Nephron progenitor cell (in vitro differentiated cells): ENCODE measurements at places on chromosomes 13 and 19.

- no peak for DNase-seq
Measured at GRCh38 chr13:36543671-36544070, 111.4 kb downstream of the CCNA1 start.

DNA sequence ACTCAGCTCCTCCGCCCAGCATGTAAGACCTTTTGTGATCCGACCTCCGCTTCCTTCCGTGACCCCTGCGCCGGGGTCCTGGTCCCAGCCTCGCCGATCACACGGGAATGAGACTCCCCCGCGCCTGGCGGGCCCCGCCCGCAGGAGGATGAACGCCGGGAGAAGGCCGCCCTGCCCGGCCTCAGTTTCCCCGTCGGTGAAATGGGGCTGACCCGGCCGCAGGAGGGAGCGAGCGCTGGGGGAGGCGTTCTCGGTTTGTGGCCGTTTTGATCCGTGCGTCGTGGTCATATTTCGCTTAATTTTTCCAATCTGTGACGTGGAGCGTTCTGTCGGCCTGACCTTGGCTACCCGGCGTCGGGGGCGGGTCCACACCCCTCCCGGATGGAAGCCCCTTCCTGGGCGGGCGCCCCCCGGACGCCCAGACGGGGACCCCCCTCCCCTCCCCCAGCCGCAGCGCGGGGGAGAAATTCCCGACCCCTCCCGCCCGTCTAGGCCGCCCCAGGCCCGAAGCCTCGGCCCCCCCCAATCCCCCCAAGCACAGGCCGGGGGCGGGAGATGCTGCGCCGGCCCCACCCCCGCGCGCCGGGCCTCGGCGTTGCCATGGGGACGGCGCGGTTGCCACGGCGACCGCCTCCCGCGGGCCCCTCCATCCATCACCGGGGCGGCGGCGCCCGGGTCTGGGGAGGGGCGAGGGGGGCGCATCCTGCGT is 11.1 kb downstream of the PALM start:
- DNase-seq: peak; percentile 71

- DNase-seq: no peak
Measured at GRCh38 chr13:83065108-83065507, 817.2 kb downstream of the SLITRK1 start.

DNA sequence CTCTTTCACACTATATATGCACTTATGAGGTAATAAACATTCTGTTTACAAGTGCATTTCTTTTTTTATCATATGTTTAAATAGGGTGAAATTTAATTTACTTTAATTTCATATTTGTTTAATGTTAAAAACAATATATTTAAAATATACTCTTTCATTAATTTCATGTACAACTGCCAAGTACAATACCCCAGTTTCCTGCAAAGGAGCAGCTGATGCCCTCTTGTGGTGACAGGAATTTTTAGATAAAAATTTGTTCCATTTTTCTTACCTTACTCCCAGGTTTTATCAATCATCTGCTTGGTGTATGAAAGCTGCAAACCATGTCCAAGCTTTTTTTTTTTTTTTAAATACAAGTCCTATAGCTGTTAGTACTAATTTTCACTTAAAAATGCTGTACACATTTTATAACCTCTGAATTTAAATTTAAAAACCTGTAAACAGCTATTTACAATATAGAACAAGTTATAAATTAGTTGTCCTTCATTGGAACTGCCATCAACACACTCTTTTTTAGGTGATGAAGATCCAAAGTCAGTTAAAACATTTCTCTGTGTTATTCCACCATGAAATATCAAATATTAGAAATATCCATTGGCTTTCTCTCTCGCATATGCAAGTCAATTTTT is 4.9 kb downstream of the PCDH20 start:
- DNase-seq: no peak

DNA sequence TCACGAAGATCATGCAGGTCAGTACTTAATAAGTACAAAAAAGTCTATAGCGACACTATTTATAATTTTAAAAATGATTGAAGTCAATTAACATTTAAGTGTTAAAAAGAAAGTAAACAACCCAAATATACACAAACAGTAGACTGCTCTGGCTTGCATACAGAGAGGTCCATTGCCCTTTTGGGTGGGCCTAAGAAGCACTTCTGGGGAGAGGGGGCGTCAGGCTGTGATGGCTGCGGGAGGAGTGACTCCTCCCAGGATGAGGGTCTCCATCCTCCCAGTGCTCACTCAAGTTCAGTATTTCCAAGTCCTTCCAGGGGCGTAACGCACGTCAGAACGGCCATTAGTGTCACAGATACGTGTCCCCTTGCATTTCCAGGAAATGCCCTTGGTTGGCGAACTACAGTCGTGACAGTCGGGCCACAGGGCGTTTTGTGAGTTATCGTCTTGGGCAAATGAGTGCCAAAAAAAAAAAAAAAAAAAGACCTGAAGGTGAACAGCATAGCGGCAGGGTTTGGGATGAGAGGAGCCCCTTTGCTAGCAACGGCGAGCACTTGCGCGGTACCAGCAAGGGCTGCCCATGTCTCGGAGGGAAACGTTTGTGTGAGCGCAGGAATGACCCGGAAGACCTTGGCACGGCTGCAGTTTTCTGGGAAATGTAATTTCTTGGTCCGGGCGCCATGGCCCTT is at the start of gene SCGB2B2:
SCGB2B2 (minus strand) TSS at position 463 of the 689 bp plus-strand sequence. CDS start 82,596 bp downstream, outside the sequence.
- DNase-seq: no peak

DNA sequence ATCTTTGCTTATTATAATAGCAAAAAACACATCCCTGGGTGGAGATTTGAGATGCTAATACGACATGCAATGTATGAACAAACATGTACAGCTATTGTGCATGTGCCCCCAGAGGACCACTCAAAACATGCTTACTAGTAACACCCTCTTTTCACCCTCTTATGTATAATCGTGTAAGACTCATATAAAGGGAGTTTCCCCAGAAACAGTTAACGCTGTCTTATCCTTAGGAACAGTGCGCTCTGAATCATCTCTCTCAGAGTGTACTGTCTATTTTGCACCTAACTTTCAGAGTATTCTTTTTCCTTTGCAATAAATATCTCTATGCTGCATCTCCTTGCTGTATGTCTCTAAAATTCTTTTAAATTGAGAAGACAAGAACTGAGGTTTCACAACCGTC is 2604.0 kb downstream of the PCDH9 start:
- no peak for DNase-seq

DNA sequence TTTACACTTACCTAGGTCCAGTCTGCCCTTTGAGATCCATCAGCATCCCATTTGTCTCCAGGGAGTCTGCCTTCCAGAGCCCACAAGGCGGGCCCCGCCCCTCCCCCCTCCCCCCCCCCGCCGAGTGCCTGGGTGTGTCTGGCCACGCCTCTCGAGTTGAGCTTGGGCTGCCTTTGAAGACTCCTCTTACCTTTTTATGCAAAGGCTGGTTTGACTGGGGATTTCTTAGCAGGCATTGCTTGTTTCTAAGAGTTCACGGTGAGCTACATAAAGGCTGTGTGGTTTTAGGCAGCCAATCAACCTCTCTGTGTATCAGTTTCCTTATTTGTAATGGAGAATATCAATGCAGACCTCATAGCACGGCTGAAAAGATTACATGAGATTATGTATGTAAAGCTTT is 11.3 kb downstream of the GPR12 start:
- no peak for DNase-seq

DNA sequence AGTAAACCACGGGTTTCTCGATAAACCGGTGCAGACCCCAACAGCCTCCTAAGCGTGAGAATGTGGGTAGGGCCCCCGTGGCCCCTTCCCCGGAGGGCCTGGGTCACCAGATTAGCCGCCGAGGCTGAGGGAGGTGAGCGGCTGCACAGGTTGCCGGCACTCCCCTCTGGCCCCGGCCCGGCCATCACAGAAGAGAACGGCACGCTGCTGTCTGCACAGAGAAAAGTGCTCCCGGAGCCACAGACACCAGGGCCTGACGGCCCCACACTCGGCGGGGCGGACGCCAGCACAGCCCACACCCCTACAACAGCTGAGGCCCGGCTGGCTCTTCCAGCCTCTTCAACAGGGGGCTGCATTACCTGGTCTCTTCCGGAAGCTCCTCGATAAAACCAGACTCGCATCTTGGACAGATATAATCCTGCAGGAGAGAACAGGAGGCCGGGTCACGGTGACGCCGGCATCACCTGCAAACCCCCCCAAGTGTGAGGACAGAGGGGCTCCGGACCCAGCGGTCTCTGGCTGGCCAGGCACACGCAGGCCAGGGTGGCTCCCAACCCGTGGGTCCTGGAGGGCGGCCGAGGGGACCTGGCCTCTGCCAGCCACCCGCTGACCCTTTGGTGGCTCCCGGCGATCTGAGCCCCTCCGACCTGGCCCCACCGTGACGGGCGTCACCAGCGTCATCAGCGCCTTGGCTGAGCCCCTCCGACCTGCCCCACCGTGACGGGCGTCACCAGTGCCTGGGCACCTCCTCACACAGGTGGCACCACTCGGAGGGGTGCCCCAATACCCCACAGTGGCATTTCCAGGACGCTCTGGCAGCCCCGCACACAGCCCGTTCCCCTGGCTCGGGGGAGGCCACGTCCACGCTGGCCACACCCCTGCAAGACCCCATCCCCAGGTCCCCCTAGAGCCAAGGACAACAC is 10.3 kb downstream of the RNF126 start:
- no peak for DNase-seq

DNA sequence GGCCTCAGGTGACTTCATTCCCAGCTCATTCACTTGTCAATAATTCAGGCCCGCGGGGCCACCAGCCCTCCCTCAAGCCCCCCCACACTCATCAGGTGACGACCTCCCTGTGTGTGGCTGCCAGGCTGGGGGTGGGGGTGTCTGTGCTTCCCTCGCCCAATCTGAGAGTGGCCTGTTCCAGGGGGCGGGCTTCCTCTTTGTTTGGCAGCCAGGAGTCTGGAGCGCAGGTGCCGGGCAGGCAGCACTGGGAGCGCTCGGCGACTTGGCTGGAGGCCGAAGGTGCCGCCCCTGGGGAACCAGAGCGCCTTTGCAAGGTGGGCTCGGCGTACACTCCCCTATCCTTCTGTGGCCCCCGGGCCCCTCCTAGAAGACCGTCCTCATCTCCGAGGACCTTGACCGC is 5.4 kb upstream of the ZNF98 start:
- no peak for DNase-seq

DNA sequence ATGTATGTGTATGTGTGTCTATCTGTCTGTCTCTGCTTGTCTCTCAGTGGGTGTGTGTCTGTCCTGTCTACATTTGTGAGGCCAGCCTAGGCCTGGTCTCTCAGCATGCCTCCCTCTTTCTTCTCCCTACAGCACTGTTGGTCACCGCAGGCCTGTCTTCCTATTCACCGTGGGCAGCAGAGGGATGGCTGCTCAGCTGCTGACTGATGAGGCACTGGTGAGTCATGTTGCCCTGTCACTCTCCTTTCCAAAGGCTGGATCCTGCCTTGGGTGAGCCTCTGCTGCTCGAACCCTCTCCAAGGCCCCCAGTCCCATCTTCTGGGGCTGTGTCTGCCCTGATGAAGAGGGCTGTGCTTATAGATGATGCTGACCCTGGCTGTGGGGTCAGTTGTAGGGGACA is 6.3 kb downstream of the ZNF71 start:
- DNase-seq: no peak

DNA sequence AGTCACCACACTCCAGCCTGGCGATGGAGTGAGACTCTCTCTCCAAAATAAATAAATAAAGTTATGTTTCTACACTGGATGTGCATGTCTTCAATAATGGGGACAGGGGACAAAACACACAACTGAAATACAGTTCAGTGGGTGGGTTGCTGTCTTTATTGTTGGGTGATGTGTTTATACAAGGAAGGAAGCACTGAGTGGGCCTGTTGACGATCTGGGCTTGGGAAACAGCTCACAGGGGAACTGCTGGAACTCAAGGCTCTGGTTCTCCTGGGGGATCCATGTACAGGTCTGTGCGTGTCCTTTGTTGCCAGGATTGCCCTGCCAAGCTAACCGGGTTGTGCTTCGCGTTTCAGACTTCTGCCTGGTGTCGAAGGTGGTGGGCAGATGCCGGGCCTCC is 18.9 kb downstream of the SPINT2 start:
- no peak for DNase-seq

DNA sequence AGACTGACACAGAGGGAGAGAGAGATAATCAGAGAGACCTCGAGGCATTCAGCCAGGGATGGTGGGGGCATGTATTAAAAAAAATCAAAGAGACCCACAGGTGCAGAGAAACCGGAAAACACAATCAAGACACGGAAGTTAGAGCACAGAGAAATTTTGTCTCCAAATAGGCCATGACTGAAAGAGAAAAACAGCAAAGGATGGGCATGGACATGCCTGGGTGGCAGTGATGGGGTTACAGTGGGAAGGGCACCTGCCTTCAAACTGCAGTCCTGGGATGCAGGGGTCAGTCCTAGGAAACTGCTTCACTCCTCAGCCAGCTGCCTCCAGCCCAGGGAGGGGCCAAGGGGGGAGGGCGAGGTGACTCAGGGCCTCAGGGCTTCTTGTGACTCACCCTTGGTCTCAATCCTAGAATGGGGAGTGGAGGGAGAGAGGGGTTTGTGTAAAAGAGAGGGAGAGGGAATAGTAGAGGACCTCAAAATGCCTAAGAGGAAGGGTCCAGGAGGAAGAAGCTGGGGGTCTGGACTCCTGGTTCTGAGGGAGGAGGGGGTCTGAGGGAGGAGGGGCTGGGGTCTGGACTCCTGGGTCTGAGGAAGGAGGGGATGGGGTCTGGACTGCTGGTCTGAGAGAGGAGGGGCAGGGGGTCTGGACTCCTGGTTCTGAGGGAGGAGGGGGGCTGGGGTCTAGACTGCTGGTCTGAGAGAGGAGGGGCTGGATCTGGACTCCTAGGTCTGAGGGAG is 3.6 kb upstream of the KCNN4 start:
- no peak for DNase-seq

DNA sequence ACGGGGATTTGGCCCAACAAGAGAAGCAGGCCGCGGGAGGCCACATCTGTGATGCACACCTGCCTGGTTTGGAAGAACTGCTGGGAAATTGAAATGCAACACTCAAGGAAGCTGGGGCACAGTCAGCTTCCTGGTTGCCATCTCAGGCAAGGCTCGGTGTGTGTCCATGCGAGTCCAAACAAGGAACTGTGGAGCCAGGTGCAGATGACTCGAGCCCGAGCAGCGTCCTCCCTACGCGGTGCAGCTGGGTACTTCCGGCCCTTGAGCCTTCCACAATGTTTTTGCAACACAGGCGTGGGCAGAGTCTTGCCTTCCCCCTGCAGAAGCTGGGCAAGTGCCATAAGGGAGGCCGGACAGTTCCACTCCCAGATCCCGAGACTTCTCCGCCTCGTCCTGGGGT is 94.6 kb downstream of the CRYL1 start:
- no peak for DNase-seq

DNA sequence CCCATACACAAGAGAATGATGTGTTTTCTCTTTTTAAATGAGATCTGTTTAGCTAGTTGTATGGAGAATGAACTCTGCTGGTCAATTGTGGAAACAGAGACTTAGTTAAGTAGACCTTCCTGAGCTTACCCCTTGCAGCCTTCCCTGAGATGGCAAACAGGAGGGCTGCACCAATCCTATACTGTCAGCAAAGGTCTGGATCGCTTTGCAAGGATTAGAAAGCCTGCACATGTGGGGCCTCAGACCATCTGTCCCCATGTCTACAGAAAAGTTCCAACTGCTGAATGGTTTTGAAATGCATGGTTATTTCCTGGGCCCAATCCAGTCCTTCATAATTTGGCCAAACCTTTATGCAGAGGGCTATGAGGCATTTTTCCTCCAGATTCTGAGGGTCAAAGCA is 183.9 kb upstream of the SLC10A2 start:
- no peak for DNase-seq
